Left lobe of liver (tissue), 2 donors: ENCODE measurements at places on chromosomes 2 and 18.

DNA sequence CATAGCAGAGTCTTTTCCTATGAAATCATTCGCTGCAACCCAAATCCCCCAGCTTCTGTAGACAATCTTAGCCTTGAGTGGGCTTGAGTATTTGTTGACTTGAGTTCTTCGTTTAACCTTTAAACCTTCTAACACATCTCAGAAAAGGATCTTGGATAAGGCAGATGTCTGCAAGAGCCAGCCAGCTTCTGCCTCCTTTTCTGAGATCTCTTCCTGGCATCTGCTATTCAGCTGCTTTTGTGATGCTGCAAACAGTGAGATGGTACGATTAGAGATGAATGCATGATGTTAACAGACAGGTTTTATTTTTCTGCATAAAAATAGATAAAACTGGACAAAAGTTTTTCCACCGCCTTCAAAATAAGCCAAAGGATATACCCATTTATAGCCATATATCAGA lies 37.5 kb downstream of the NRP2 start:
- no peak for DNase-seq

DNA sequence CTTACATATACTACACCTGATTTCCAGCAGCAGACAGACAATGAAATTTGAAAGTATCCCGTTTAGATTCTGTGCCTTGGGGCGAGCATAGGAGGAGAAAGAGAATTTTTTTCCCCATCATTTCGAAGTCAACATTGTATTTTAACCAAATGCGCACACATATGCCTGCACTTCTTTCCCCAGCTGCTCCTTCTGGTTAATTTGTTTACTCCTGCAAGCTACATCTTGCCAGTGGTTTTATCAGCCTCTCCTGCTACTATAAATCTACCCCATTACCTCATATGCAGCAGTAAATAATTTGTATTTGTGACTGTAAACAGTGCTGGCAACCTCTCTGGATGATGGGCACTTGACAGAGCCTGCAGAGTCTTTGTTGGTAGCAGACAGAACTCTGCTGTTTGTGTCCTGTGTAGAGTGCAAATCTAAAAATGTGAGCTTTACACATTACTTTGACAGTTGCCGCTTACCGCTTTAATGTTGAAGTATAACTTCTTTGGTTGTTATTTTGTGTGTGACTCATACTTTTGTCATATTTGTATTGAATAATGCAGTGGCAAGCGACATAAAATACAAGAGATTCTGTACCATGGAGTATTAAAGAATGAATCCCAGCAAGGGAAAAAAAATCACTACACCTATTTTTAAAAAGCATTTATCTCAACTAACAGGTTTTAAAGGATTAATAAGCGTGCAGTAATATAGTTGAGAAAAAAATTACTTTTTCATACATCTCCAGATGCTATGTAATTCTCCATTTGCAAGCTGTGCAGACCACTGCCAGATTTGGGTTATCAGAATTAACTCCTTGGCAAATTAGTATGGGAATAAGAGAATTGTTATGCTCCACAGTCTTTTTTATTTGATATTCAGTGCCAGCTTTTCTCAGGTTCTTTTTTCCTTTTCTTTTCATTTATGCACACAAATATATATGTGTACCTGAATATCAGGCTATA lies 536.8 kb downstream of the XIRP2 start:
- no peak for DNase-seq

DNA sequence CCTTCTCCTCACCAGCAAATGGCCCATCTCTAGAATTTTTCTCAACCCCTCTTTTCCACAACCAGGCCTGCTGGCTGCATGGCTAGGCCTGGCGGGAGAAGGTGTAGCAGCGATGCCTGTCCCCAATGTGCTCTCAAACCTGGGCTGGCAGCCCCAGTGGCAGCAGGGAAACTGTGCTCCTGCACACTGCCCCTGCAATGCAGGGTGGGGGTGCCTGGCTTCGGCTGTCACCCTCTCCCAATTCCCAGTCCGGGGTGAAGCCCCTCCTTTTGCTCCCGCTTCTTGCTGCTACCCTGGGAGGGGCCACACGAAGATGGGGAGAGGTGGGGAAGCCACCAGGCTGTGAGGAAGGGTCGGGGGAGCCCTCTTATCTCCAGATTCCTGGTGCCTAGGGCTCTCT lies 36.1 kb upstream of the OTOF start:
- DNase-seq = no peak

- DNase-seq = no peak
These were observed 12.3 kb upstream of the SPAG16 start for GRCh38 chr2:213271947-213272346.

DNA sequence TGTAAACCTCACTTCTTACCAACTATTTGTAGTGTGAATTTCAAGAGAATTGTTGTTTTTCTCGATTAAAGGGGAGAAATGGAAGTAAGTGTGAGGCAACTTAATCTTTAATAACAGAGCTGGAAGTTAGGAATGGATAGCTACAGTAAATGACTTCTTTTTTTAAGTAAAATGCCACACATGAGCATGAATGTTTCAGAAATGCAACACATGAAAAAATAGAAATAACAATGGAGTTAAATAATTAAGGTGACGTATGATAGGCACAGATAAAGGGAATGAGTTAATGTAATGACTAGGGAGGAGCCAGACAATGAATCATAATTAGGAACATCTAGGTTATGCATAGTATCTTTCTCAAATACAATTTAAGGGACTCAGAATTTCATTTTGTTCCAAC lies 3.4 kb downstream of the REL start:
- no peak for DNase-seq

DNA sequence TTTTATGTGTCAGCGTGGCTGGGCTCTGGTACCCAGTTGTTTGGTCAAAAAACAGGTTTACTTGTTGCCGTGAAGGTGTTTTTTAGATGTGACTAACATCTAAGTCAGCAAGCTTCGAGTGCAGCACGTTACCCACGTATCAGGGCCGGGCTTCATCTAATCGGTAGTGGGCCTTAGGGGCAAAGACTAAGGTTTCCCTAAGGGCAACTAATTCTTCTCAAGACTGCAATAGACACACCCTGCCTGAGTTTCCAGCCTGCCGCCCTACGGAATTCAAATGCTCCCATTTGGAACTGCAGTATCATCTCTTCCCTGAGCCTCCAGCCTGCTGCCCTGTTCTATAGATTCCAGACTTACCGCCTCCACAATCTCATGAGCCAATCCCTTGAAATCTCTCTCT lies 27.7 kb downstream of the FHL2 start:
- no peak for DNase-seq

- no peak for DNase-seq
These were observed 61.8 kb downstream of the COX7A2L start for GRCh38 chr2:42298996-42299754.

DNA sequence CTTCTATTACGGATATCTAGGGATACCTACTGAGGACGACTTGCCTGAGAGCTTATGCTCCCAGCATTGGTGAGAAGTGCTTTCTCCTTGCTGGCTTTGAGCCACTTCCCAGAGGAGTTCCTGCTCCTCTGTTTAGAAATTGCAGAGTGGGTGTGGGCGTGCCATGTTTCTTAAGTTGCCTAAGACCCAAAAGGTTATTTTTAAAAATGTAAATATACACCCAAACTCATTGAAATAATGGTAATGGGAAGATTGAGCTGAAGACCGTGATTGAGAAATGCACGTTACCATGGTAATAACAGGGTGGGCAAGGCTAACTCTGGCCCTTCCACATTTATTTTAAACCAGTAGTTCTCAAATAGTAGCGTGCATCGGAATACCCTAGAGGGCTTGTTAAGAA lies 17.2 kb upstream of the TMEM200C start:
- DNase-seq = no peak

DNA sequence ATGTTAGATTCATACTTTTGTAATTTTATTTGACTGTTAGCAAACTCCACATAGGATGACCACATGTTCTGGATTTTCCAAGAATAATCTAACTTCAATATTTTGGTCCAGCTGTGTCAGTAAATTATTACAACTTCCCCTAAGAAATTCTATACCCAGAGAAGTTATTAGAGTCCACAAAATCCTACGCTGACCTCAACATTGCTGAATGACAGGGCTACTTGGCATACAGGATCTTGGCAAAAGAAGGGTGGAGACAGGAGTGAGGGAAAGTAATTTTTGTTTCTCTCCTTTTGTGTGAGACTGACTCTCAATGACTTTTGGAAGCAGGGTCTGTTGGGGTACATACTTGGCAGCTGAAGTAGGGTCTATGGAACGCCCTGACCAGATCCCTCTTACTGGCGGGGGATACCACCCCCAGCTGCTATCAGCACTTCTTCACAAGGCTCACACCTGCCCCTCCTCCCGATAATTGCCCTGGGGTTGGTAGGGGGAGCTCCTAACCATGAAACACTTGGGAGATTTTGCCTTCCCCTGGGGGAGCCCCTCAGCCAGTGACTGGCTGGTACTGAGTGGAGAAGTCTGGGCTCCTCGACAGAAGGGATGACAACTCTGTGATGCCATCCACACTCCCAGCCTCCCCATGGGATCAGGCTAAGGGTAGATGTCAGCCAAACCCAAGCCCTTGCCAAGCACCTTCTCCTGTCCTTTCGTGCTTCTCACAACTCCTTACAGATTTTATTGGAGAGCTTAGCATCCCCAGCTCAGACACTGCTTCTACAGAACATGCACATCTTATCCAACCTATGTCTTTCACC lies 110.6 kb upstream of the FHL2 start:
- no peak for DNase-seq

DNA sequence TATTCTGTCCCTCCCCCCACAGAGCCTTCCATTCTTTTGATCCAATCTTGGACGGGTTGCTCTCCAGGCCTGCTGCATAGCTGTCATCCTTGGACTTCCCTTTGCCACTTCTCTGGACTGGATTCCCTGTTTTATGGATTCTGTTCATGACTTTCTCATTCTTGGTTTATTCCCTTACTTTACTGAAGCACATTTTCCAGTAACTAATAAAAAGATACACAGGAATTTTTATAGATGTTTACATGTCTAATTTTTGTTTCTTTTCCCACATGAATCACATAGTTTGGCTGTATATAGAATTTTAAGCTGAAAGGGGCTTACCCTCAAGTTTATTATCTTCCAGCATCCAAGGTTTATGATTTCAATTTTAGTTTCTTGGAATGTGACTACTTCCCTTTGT lies 37.9 kb downstream of the GDF7 start:
- no peak for DNase-seq

DNA sequence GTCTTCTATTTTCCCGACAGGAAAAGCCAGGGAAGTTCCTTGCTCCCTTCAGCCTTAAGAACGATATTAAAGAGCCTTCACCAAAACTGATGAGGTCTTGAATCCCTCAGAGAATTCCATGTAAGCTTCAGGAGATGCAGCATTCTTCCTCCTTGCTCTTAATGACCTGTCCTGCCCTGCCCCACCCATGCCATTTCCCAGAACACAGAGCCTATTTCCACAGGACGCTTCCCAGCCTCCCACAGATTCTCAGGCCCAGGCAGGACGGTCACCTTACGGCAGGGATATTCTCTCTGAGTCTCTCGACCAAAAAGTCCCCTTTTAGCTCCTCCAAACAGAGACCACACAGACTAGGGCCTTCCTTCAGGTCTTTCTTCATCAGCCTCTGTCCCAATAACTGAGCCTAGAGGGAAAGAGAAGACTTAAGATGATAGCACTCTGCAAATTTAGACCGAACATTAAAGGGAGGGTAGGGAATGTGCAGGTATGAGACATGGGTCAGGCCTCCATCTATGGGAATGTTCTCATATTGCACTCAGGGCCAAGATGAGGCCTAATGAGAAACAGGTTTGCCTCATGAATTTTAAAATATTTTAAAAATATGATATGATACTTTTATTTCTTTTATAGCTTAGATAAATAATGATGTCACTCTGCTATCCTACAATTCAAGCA lies 62.1 kb downstream of the COBLL1 start:
- no peak for DNase-seq

GRCh38 chr2:109510136-109511028 lies 103.4 kb downstream of the SEPTIN10 start:
- DNase-seq = peak; percentile 84

- DNase-seq = no peak
These were observed 34.7 kb upstream of the REEP1 start for GRCh38 chr2:86372133-86372532.

GRCh38 chr18:44998360-44998759 lies 317.7 kb downstream of the SETBP1 start:
- DNase-seq = no peak

- DNase-seq = no peak
These were observed 328.3 kb downstream of the LRATD1 start for GRCh38 chr2:14960686-14961324.

DNA sequence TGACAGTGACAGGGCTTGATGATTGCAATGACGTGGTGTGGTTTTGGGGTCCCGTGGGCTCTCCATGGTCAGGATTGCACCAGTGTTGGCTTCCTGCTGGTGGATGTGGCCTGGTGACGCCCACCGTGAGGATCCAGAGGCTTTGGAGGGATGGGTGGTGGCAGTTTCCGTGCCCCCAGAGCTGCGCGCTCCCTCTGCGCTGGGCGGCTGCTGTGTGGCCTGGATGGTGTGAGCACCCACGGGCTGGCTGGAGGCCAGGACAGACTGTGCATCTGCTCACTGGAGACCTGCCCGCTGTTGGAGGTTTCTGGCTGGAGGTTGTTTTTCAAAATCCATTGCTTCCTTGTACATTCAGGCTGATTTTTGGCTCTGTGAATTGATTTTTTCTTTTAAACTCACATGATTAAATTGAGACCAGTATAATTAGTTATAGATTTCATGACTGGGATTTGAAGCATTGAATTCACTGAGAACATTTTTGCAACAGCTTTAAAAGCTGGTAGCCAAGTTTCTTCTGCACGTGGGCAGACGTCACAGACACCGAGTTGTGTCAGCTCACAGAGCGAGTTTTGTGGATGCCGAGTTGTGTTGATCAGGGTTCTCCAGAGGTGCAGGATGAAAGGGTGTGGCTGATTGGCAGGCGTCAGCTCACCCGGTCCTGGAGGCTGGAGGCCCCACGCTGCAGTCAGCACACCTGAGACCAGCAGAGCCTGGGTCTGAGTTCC lies 72.7 kb downstream of the KCNG2 start:
- DNase-seq = peak; percentile 30

GRCh38 chr2:33118651-33119050 lies 171.9 kb downstream of the LTBP1 start:
- no peak for DNase-seq
